ENCODE measurements at places on chromosomes 1 and 21. TPM values are rescaled to one million over a fixed set of nuclear protein-coding genes. Genes with fewer than 3 reads are reported as not detected.

The PTGS2 gene
- total RNA-seq, result 0.37 TPM

GRCh38 chr1:15957221-15958095 lies 18.4 kb downstream of the ZBTB17 start:
- peak; percentile 65 for DNase-seq

DNA sequence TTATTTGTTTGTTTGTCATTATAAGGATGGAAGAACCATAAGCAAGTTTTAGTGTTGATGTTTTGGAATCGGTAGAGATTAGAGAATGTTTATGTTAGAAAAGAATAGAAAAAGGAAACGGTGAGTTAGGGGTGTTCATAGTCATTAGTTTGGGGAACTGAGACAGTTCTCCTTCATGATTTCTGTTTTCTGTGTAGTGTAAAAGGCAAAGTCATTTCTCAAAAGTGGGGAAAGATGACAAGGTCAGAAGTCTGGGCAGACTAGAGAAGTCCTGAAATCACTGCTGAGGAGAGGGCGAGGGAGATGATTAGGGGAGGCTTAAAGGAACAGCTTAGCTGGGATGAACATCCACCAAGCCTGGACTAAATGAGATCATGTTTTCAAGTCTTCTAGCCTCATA lies 498.9 kb downstream of the TTLL7 start:
- no peak for DNase-seq

The HSPA6 gene
- total RNA-seq, result 0.09 TPM

- no peak for DNase-seq
These were observed 30.9 kb downstream of the CCN1 start for GRCh38 chr1:85611425-85611824.

The FLG2 gene
- total RNA-seq, result not detected

DNA sequence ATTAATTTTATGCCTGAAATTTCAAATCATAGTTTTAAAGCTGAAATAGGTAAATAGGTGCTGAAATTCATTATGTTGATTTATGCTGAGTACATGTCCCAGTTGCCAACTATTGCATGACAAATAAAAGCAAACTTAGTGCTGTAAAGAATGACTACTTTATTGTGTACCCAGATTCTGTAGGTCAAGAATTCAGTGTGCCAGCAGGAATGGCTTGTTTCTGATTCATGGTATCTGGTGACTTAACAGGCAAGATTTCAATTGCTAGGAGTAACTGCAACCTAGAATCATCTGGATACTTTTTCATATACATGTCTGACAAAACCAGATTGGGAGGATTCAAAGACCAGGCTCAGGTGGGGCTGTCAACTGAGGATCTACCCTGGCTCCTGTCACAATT lies 678.4 kb upstream of the ADAMTS5 start:
- DNase-seq, result no peak

DNA sequence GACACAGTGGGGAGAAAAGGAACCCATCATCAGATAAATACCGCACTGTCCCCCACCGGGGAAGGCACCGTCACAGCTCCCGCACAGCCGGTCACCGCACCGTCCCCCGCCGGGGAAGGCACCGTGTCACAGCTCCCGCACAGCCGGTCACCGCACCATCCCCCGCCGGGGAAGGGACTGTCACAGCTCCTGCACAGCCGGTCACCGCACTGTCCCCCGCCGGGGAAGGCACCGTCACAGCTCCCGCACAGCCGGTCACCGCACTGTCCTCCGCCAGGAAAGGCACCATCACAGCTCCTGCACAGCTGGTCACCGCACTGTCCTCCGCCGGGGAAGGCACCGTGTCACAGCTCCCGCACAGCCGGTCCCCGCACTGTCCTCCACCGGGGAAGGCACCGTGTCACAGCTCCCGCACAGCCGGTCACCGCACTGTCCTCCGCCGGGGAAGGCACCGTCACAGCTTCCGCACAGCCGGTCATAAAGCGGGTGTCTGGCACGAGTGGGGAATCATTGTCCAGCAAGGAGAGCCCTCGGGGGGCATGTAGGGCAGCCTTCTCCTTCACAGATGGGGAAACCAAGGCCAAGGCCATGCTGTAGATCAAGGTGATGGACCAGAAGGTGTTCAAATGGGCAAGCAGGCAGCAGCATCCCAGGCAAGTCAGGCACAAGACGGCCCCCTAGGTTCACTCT lies 280.1 kb downstream of the NPHP4 start:
- no peak for DNase-seq

DNA sequence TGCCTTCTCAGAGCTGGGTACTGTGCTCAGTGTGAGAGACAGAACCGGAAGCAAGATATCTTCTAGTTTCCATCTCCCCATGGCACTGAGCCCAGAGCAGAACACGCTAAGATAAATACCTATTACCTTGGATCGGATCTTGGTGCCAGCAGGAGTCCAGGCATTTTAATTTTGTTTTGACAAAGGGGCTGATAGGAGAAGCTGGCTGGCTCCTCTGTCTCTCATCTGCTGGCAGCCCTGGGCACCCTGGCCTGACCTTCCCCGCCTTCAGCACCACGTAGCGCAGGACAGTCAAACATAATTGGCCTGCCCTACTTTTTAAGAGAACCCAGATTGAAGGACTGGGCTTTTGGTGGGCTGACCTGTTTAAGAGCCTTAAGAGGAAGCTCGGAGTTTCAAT lies 160.7 kb upstream of the KLHDC7A start:
- DNase-seq, result no peak

GRCh38 chr1:244329591-244330317 lies 122.0 kb downstream of the ADSS2 start:
- DNase-seq, result no peak

The ADAM30 gene
- total RNA-seq, result not detected

DNA sequence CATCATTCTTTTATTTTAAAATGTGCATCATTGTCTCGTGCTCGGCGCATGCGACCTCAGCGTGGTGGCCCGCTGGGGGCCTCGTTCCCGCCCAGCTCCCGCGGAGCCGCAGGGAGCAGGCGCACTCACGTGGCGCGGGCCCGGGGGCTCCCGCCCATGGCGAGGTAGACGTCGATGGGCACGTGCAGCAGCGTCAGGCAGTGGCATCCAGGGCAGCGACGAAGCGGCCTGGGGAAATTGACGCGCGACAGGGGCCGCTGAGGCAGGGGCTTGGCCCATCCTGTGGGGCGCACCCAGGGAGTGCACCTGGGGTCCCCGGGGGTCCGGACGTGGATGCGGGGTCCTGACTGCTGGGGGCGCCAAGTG lies 994 bp downstream of the FAM229A start:
- DNase-seq, result no peak

DNA sequence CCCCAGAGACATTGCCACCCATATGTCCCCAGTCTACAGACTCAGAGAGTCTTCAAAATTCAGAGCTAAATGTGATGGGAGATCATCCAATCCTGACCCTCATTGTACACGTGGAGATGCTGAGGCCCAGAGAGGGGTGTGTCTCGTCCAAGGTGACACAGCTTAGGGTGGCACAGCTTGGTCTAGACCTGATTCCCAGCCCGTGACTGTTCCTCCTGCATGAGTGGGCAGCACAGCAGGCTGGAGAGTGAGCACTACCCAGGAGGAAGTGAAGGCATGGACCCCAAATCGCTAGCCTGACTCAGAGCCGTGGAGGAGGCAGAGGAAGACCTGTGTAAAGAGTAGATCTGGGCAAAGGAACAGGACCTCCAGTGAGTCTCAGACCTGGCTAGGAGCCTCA lies 16.4 kb downstream of the S100A7 start:
- DNase-seq, result no peak

All from neural progenitor cell (in vitro differentiated cells).